ENCODE measurements at places on chromosomes 12 and 14. TPM values are rescaled to one million over a fixed set of nuclear protein-coding genes. Genes with fewer than 3 reads are reported as not detected.

DNA sequence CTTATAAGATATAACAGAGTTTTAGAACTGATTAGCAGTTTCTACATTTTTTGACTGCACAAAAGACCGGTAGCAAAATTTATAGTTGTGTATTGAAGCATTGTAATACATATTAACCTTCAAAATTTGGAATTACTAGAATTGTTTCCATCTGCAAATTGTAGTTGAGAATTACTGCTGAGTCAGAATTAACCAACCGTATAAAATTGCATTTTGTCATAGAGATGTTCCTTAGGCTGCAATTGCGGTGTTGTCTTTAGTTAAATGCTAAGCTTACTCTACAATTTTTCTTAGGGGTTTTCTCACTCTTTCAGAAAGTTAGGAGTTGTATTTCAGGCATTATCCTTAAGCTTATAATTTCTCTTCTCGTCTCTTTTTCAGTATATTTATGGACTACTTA is 132.2 kb downstream of the PLEKHA5 start:
- DNase-seq, result no peak

- DNase-seq, result no peak
Measured at GRCh38 chr14:52906141-52906601, 44.7 kb downstream of the FERMT2 start.

DNA sequence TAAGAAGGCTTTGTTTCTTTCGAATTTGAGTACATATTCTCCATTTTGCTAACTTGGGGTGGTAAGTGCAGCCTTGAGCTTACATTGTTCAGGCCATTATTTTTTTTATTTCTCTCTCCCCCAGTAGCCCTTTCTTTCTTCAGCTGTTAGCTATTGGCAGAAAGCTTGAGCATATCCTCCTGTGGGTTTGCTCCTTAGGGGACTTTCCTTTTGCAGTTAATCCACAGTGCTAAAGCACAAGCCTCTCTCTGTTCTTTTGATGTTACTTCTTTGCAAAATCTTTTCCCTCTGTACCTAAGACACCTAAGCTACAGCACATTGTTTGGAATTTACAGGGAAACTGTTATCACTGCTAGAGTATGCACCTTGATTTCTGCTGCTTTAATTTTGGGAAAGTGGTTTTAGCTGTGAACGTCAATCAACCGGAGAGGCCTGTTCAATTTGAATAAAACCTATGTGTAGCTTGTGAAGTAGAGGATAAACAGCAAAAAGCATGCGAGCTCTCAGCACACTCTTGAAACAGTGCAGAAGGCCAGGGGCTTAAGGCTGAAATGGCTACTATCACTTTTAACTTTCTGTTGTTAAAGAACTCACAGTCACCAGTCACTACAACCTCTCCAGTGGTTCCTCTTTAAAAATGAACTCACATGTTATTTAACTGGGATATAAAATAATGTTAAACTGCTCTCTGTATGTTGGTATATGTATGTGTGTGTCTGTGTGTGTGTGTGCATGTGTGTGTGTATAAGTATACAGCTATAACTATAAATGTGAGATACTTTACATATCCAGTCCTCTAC is 139.2 kb downstream of the PDZRN4 start:
- no peak for DNase-seq

DNA sequence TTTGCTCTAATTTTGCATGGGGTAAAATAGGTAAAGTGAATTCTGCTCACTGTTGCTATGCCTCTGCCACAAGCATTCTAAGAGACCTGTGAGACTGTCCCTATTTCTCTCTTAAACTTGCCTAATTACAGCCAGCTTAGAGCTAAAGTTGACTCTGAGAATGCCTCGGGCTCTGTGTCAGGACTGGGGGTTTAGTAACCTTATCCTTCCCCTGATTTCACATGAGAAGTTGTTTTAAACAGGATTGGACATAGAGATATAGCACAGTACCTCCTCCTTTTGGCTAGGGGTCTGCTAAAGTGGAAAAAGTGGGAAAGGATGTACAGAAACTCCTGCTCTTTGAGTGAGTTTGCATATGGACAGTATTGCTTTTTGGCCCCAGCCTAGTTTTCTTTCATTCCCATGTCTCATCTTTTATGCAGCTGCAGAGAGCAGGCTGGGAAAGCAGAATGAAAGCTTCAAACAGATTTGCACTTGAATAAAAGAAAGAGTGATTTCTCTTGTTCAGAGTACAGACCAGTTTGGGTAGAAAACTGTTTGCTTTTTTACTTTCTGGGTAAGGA is 122.0 kb downstream of the RAD51B start:
- DNase-seq, result peak; percentile 35

- no peak for DNase-seq
Measured at GRCh38 chr12:84842406-84843013, 70.1 kb downstream of the SLC6A15 start.

DNA sequence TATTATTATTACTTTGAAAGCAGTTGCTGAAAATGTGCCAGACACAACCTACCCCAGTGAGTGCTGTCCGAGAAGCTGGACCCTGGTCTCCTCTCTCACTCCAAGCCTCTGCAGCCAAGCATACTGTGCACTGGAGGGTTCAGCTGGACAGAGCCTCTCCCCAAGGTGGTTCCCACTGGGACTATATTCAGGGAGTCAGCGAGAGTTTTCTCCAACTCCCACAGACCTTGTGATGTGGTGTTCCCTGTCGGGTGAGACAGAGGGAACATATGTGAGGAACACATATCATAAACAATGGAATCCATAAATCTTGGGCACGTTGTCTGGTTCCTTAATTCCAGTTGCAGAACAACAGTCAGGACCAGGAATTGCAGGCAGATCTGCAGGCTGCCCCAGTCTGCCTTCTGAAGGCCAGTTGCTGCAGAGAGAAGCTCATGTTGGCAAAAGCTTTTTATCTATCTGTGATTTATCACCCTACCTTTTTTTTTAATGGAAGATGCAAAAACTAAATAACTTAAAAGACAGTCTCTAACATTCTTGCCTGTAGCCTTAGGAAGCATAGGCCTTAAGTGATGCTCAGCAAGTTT is 619.8 kb upstream of the TBX3 start:
- no peak for DNase-seq

DNA sequence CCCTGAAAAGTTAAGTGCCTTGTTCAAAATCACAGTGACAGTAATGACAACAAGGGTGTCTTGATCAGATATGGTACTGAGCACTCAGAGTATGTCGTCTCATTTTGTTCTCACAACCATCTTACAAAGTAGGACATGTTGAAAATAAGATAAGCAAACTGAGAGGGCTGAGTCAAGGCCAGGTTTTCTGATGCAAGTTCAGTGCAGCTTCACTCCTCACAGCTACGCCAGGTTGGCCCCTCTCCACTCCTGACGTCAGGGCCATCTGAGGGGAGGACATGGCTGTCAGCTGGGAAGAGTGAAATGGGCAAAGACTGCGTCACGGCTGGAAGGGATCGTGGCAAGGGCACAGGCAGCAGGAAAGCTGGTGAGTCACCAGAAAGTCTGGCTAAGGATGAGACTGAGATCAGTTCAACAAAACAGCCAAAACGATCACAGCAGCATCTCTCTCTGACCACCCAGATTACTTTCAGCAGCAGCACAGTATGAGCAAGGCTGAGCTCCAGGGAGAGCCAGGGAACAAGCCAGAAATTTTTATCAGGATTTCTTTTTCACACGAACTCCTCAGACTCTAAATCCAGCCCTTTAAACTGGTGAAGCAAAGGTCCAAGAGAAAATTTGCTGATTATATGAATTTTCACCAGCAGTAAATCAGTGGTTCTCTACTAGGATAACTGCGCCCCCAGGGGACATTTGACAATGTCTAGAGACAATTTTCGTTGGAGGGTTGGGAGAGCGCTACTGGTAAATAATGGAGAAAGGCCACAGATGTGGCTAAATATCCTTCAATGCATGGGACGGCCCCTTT is 297.9 kb upstream of the AMIGO2 start:
- peak; percentile 25 for DNase-seq

GRCh38 chr12:62632411-62632918 is 165.8 kb downstream of the MON2 start:
- peak; percentile 70 for DNase-seq

DNA sequence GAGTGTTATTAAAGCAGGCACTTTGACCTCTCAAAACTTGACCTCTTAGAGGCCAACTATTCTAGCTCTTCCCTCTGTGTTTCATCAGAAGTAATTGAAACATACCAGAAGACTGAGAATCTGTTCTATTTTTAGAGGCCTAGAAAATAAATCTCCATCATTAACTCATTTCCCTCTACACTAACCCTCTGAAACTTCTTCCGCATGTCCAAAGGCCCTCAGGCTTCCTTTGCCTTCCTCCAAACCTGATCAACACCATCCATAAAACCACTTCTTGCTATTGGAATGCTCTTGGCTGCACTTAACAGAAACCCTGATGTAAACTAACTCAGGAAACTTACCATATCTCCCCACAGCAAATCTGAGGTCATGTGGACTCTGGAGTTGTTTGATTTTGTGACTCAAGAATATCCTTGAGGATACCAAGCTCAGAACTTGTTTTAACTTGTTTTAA is 196.4 kb downstream of the RPAP3 start:
- peak; percentile 16 for DNase-seq

- DNase-seq, result peak; percentile 46
Measured at GRCh38 chr12:118346895-118347294, 25.8 kb downstream of the TAOK3 start.

DNA sequence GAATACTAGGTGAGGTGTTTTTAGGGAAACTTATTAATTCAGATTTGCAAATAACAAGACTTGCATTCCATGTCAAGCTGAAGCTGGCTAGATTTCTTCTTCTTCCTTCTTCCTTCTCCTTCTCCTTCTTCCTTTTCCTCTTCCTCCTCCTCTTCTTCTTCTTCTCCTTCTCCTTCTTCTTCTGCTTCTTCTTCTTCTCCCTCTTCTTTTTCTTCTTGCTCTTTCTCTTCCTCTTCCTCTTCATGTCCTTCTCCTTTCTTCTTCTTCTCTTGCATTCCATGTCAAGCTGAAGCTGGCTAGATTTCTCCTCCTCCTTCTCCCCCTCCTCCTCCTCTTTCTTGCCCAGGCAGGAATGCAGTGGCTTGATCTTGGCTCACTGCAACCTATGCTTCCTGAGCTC is 297.8 kb downstream of the PRKD1 start:
- DNase-seq, result no peak

DNA sequence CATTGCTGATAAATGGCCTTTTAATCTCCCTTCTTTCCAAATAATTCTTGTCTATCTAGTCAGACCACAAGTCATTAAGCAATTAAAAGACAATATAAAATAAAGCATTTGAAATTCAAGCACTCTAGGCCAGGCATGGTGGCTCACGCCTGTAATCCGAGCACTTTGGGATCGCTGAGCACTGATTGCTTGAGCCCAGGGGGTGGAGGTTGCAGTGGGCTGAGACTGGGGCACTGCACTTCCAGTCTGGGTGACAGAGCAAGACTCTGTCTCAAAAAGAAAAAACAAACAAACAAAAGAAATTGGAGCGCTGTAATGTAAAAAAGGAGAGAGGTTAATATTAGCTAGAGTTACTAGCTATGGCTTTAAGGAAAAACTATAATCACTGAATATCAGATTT is 30.5 kb upstream of the CSRP2 start:
- no peak for DNase-seq

GRCh38 chr12:55470088-55470829 is at the start of gene OR6C70:
Gene OR6C70, minus strand, starts transcription at chr12:55470138. Its CDS starts 0 bp downstream, at chr12:55470138.
- DNase-seq, result no peak

DNA sequence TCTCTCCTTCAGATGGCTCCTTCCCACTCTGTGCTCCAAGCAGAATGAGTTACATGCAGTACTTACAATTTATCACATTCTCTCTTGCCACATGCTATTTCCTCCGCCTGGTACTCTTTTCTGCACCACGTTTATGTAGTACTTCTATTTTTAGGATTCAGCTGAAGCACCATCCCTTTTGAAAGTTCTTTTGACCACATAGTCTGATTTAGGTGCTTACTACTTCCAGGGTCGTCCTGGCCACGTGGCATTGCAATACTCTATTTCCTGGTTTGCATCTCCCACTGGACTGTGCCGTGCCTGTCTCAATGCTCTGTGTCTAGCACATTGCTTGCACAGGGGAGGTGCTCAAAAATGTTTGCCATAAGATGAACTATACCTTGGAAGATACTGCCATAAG is 16.3 kb upstream of the TBC1D30 start:
- no peak for DNase-seq

DNA sequence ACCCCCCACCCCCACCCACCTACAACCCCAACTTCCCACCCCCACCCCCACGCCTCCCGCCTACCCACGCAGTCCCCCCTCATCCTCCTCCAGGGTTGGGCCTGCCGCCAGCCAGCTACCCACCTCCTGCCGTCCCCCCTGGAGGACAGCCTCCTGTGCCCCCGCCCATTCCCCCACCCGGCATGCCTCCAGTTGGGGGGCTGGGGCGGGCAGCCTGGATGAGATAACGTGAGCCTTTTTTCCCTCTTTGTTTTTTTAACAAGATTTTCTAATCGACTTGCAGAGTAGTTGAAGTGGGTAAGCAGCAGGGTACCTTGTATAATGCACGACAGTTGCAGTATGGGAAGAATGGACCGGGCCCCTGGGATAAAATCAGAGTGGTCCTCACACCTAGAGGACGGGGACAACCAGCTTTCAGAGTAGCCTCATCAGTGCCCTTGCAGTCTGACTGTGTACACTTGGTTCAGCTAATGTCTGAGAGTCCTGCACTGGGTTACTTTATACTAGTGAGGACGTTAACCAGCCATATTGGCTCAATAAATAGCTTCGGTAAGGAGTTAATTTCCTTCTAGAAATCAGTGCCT is 29.4 kb downstream of the CCNK start:
- no peak for DNase-seq

- DNase-seq, result no peak
Measured at GRCh38 chr12:116726694-116727093, 11.2 kb downstream of the SPRING1 start.

- DNase-seq, result peak; percentile 27
Measured at GRCh38 chr12:12800406-12801180, 12.6 kb upstream of the DDX47 start.

- DNase-seq, result peak; percentile 37
Measured at GRCh38 chr12:109277899-109278762, 31.0 kb downstream of the FOXN4 start.

DNA sequence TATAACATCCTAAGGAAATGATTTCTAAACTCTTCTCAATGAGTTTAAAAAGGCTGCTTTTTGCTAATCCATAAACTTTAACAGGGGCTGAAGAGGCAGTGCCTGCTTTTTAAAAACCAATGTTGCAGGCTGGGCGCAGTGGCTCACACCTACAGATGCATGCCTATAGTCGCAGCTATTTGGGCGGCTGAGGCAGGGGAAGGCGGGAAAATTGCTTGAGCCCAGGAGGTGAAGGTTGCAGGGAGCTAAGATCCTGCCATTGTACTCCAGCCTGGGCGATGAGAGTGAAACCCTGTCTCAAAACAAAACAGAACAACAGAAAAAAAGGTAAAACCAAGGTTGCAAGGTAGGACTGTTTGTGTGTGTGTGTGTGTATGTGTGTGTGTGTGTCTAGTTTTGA is 531.2 kb downstream of the DIO2 start:
- no peak for DNase-seq

GRCh38 chr12:69755302-69755701 is 16.6 kb downstream of the RAB3IP start:
- DNase-seq, result no peak

- DNase-seq, result no peak
Measured at GRCh38 chr12:1252758-1253157, 261.7 kb downstream of the ERC1 start.

Gene SETD3
- 56.9 TPM for polyA plus RNA-seq

Gene SLC25A47
- polyA plus RNA-seq, result 0.37 TPM

Gene PPP1R1A
- polyA plus RNA-seq, result 17.2 TPM

Gene LRRC10
- not detected for polyA plus RNA-seq

Gene KRT78
- not detected for polyA plus RNA-seq

Gene GLI1
- polyA plus RNA-seq, result 7.3 TPM

Gene ACOT6
- polyA plus RNA-seq, result 0.04 TPM

Gene KCNK10
- polyA plus RNA-seq, result 4.5 TPM

Gene TMBIM4
- polyA plus RNA-seq, result 134 TPM

Gene ANG
- polyA plus RNA-seq, result 43.6 TPM

Gene SOX5
- polyA plus RNA-seq, result 3.5 TPM

Gene NUP107
- 50.0 TPM for polyA plus RNA-seq

Gene ZDHHC22
- polyA plus RNA-seq, result 1.6 TPM

Gene SVOP
- polyA plus RNA-seq, result 2.1 TPM

Gene PRR4
- 6.1 TPM for polyA plus RNA-seq

All from large intestine (tissue), 12 donors.